ENCODE measurements at places on chromosomes 16 and 17.

- DNase-seq = no peak
Measured at GRCh38 chr16:27464626-27465482, 62.9 kb downstream of the IL21R start.

GRCh38 chr17:77690271-77691161 lies 268.0 kb upstream of the TNRC6C start:
- DNase-seq = no peak

DNA sequence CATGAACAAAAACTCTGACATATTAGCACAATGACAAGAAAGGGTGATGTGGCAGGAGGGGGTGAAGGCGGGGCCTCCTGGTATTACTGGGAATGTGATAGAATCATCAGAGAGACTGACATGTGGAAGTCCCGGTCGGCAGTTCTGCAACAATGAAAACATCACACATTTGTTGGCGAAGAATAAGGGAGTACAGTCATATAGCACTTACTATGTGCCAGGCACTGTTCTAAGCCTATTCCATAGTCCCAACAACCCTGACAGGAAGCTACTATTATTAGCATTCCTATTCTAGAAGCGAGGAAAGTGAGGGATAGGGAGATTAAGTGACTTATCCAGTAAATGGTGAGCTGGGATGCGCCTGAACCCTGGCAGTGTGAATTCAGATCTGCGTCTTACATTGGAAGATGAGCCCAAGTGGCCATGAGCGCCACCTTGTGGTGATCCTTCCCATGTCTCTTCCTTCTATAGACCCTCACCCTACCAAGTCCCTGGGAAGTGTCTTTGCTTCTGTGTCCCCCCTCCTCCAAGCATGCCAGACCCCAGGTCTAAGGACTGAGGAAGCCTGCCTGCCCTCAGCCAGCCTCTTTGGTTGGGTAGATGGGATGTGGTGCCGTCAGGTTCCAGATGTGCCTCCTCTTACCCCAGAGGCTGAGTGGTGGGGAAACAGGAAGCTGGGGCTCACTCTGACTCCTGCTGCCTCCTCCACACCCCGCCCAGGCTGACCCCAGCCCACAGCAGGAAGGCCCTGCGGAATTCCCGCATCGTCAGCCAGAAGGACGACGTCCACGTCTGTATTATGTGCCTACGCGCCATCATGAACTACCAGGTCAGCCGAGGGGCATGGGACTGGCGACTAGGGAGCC lies 14.0 kb downstream of the FMNL1 start:
- DNase-seq = peak; percentile 64

DNA sequence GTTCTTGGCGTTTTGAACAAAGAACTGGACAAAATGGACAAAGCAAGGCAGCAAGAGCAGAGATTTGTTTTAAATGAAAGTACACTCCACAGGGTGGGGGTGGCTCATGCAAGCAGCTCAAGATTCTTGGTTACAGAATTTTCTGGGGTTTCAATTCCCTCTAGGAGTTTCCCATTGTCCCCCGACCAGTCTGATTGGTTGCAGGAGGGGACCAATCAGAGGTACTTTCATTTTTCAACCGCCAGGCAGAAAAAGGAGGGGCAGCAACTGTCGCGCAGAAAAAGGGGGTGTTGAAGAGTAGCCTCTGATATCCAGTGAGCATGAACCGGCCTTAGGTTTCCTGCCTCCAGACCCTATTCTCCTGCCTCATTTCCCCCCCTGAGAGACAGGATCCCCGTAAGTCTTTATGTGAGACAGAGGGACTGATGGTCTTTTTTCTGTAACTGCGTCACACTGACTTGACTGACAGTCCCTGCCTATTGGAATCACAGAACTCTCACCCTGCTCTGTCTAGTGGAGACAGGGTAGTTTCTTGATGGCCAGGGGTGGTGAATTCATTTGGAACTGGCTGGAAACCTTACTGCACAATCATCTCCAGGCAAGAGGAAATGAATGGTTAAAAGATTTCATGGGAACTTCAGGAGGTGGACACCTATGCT lies 59.4 kb upstream of the ALOX12 start:
- peak; percentile 26 for DNase-seq

GRCh38 chr16:87240211-87241136 lies 76.7 kb downstream of the C16orf95 start:
- DNase-seq = peak; percentile 49

GRCh38 chr16:30183233-30184095 lies at the start of gene CORO1A:
TSS of gene CORO1A (plus strand) at chr16:30183602. CDS start at chr16:30185210, 1,608 bp downstream.
- peak; percentile 76 for DNase-seq

GRCh38 chr16:84777435-84777834 lies 42.4 kb upstream of the CRISPLD2 start:
- DNase-seq = no peak

- no peak for DNase-seq
Measured at GRCh38 chr16:82522026-82522425, 104.7 kb upstream of the CDH13 start.

GRCh38 chr17:51391982-51392654 lies 131.8 kb downstream of the UTP18 start:
- DNase-seq = peak; percentile 55

DNA sequence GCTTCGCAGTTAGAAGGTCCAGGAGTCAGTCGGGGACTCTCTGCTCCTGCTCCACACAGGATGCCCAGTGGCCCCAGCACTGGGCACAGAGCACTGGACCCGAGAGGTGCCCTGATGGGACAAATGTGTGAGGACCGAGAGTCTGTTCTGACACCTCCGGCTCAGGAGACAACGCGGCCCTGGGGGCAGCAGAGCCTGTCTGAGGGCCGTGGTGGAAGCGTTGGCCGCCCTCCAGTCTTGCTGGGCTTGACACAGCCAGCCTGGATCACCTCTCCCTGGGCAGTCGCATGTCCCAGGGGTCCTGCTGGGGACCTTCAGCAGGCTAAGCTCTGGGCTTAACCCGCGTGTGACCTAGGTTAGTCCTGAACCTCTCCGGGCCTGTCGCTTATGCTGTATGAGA lies 23.1 kb downstream of the LGALS9 start:
- DNase-seq = no peak

DNA sequence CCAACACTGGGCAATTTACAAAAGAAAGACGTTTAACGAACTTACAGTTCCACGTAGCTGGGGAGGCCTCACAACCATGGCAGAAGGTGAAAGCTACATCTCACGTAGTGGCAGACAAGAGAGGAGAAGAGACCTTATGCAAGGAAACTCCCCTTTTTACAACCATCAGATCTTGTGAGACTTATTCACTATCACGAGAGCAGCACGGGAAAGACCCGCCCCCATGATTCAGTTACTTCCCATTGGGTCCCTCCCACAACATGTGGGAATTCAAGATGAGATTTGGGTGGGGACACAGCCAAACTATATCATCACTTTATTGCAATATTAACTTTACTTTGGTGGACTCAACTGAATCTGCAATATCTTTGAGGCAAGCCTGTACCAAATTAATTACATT lies 11.9 kb upstream of the ENGASE start:
- no peak for DNase-seq

GRCh38 chr17:79011451-79012147 lies 2.0 kb upstream of the CANT1 start:
- DNase-seq = peak; percentile 73

DNA sequence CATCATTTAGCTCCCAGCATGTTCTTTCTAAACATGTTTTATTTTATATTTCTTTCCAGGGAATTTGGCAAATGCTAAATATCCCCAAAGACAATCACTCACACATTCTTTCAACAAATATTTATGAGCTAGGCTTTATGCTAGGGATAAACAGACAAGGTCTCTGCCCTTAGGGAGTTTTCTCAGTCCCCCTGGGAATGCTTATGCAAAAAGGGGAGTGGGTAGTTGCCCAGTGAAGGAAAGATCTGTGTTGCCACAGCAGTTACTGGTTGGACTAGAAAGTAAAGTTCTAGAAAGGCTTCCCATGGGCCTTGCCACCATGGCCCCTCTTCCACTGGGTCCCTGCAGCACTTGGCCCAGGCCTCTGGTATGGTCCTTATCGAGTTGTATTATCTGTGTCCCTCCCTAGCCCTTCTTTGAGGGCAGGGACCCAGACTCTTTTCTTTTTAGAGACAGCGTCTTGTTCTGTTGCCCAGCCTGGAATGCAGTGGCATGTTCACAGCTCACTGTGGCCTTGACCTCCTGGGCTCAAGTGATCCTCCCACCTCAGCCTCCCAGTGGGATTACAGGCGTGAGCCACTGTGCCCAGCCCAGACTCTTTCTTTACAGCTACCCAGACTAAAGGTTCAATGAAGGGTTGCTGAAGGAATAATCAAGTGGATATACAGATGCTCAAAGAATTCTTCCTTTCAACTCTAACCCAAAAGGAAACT lies 78.0 kb downstream of the YPEL2 start:
- no peak for DNase-seq

- DNase-seq = peak; percentile 18
Measured at GRCh38 chr16:47787696-47788095, 326.6 kb downstream of the PHKB start.

- DNase-seq = no peak
Measured at GRCh38 chr17:72419866-72420774, 299.3 kb downstream of the SOX9 start.

DNA sequence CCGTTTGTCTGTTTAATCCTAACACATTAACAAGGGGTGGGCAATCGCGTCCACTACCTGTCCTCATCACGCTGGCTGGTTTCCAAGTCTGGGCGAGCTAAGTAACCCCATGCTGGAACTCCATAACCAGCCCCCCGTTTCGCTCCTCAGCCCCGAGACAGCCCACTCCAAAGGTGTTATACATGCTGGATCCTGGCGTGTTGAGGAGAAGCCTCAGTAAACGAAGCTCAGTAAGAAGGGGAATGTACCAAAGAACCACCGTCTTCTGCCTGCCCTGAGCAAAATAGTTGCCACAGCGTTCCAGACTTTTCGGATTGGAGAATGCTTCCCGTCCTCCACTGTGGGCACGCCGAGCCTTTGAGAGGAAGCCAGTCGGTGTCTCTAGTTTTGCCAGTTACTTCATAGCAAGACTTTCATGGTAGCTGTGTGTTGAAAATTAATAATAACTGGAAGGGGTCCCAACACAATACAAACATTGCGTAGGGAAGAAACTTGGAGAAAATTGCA lies 16.1 kb upstream of the C17orf78 start:
- DNase-seq = no peak

- no peak for DNase-seq
Measured at GRCh38 chr17:27329146-27329805, 35.4 kb downstream of the WSB1 start.

Measured in fibroblast of skin of right biceps (primary cell).